ENCODE measurements at places on chromosomes 2 and 18. TPM values are rescaled to one million over a fixed set of nuclear protein-coding genes. Genes with fewer than 3 reads are reported as not detected.

Gene WDR35
- 6.7 TPM for polyA plus RNA-seq

Gene MRPS9
- 17.2 TPM for polyA plus RNA-seq

Gene CAPN14
- polyA plus RNA-seq: not detected

Gene CNDP2
- polyA plus RNA-seq: 220 TPM

Gene TMEM247
- not detected for polyA plus RNA-seq

Gene CAB39
- polyA plus RNA-seq: 22.9 TPM

Gene ANKRD44
- polyA plus RNA-seq: 2.5 TPM

Gene HIBCH
- polyA plus RNA-seq: 12.4 TPM

Gene LIMS3
- not detected for polyA plus RNA-seq

Gene RASGRP3
- 10.3 TPM for polyA plus RNA-seq

Gene CTAGE1
- polyA plus RNA-seq: not detected

Gene GPAT2
- polyA plus RNA-seq: 1.5 TPM

Gene CCDC74B
- 32.4 TPM for polyA plus RNA-seq

Gene OTOS
- polyA plus RNA-seq: 3.5 TPM

Gene RGPD4
- not detected for polyA plus RNA-seq

Gene SERPINE2
- polyA plus RNA-seq: 107 TPM

Gene NYAP2
- polyA plus RNA-seq: 0.20 TPM

Gene PPP1R1C
- polyA plus RNA-seq: 7.2 TPM

All from brain (organoid and tissue), 16 donors.